CD4-positive, alpha-beta T cell (primary cell): ENCODE measurements at places on chromosomes 16 and 17. TPM values are rescaled to one million over a fixed set of nuclear protein-coding genes. Genes with fewer than 3 reads are reported as not detected.

GRCh38 chr17:34539881-34540280, 39.5 kb upstream of the TMEM132E start:
- H3K27me3 ChIP-seq: peaks cover 3% of the 10 kb centered on the region
- DNase-seq: no peak
- H3K4me3 ChIP-seq: no peak overlapping the region
- no peaks in the 10 kb centered on the region for H3K36me3 ChIP-seq
- H3K4me1 ChIP-seq: no peaks in the 10 kb centered on the region

DNA sequence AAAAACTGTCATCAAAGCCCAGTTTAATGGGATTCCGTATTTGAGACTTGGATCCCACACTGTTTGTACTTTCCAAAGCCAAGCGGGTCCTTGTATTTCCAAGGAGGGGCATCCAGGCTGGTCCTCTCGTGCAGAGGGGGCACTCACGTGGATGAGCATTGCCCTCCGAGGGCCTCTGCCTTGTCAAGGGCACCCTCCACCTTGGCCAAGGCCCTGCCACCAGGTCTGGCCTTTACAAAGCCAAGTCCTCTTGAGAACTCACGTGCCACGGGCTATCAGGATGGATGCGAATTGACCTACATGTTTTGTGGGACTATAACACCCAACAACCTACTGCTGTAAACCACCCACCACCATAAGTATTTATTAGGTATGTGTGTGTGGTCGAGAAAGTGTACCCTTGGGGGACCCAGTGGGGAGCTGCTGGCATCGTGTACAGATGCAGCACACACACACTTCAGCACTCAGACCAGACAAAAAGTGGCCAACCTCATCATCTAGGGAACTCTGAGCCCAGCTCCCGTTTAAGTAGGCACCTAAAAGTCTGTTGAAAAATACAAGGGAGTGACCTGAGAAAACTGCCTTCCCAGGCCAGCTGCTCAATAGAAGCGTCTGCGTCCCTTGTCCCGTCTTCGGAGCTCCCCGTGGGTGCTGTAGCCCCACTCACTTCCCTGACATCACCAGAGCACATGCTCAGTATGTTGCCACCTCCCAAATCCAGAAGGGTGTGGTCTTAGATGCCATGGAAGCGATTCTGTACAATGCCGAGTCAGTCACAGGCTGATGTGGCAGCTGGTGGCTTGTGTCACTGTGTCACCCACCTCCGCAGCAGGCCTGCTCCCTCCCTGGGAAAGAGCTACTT, 12.9 kb downstream of the MAP1LC3B start:
- H3K27me3 ChIP-seq: no peaks in the 10 kb centered on the region
- no peak for DNase-seq
- no peak overlapping the region for H3K4me3 ChIP-seq

- no peaks in the 10 kb centered on the region for H3K36me3 ChIP-seq
- no peak for DNase-seq
- no peaks in the 10 kb centered on the region for H3K4me1 ChIP-seq
- no peak overlapping the region for H3K27ac ChIP-seq
- no peak overlapping the region for H3K4me3 ChIP-seq
These were observed 21.9 kb upstream of the DLX4 start for GRCh38 chr17:49946964-49947584.

DNA sequence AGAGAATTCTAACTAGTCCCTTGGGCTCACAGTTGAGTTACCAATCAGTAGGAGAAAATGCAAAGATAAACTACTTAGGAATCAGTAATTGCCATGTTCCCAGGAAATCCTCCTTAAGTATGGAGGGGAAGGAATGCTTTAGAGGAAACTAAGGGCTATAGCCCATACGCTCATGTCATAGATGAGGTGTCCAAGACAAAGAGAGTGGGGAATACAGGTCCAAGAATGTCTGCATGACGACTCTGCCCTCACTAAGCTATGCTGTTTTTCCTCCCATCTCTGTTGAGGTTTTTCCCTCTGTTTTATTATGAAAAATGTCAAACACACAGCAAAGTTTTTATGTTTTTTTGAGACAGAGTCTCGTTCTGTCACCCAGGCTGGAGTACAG, 16.0 kb downstream of the LDHD start:
- no peak for DNase-seq
- H3K27me3 ChIP-seq: no peaks in the 10 kb centered on the region
- H3K4me3 ChIP-seq: no peak overlapping the region
- no peaks in the 10 kb centered on the region for H3K36me3 ChIP-seq

- DNase-seq: no peak
- H3K36me3 ChIP-seq: peaks cover 9% of the 10 kb centered on the region
- H3K27me3 ChIP-seq: no peaks in the 10 kb centered on the region
- peaks cover 11% of the 10 kb centered on the region for H3K4me1 ChIP-seq
These were observed 16.1 kb upstream of the MTSS2 start for GRCh38 chr16:70701998-70702397.

DNA sequence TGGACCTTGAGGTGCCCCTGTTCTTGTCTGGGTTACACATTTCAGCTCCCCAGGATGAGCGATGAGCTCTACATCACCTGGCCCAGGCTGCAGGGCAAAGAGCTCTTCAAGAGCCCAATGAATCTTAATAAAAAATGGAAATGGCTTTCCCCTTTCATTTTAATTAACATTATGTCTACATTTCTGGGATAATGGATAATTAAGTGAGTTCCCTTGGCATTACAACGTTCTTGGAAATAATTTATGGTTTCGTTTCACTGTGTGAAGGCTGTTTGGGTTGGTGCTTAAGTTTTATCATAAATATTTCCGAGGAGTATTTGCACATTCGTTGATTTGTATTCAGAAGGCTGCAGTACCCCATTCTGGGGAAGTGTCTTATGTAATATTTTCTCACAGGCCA, 678.3 kb upstream of the EEF2KMT start:
- H3K36me3 ChIP-seq: no peaks in the 10 kb centered on the region
- H3K4me3 ChIP-seq: no peak overlapping the region
- H3K27ac ChIP-seq: no peak overlapping the region
- no peak for DNase-seq
- no peaks in the 10 kb centered on the region for H3K4me1 ChIP-seq
- H3K27me3 ChIP-seq: no peaks in the 10 kb centered on the region

DNA sequence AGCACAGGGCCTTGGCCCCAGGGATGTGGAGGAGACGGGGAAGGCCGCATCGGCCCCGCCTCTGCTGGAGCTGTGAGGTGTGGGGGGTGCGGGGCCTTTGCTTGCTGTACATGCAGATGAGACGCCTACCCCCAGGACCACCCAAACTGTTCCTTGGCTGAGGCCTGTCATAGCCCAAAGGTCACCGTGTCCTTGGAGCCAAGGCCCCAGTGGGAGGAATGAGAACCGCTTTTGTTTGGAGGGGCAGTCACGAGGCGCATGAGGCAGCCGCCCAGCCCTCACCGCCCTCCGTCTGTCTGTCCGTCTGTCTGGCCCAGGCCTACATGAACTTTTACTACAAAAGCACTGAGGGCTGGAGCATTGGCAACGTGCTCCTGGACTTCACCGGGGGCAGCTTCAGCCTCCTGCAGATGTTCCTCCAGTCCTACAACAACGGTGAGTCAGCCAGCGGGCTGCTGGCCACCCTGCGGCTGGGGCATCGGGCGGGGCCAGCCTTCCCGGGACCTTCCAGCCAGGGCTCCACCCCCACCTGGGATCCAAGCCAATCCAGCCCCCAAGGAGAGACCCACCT, 8.8 kb downstream of the TAX1BP3 start:
- DNase-seq: no peak
- no peak overlapping the region for H3K27ac ChIP-seq
- H3K4me1 ChIP-seq: no peaks in the 10 kb centered on the region
- H3K27me3 ChIP-seq: no peaks in the 10 kb centered on the region

DNA sequence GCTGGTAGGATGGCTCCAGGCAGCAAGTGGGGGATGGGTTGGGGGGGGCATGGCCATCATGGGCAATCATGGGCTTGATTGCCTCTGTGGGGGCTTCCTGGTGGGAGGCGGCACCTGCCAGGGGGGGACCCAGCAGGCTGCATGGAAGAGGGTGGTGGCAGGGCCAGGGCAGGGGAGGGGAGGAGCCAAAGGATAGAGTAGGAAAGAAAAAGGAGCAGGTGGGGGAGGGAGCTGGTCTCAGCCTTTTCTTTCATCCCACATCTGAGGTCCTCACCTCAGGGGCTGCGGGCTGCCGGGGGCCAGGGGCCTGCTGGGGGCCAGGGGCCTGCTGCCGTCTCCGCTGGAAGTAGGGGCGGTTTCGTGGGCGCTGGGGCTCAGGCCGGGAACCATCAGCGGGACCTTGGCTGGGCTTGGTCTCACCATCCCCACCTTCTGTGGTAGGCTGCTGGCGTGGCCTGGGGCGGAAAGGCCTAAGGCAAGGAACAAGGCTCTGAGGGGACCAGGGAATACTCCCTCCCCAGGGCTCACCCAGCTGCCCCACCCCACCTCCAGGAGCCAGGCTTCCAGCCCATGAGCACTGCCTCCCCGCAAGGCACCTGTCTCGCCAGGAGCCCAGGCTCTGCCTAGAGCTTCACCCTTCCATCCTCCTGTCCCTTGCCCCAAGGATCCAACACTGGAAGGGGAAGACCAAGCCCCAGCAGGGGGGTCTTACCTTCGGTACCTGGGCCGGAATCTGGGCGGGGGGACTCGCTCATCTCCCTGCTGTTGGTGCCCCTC, 5.0 kb downstream of the YBX2 start:
- peaks cover 10% of the 10 kb centered on the region for H3K4me1 ChIP-seq
- H3K36me3 ChIP-seq: no peaks in the 10 kb centered on the region
- DNase-seq: no peak
- H3K27me3 ChIP-seq: peaks cover 11% of the 10 kb centered on the region
- H3K27ac ChIP-seq: no peak overlapping the region
- H3K4me3 ChIP-seq: no peak overlapping the region

DNA sequence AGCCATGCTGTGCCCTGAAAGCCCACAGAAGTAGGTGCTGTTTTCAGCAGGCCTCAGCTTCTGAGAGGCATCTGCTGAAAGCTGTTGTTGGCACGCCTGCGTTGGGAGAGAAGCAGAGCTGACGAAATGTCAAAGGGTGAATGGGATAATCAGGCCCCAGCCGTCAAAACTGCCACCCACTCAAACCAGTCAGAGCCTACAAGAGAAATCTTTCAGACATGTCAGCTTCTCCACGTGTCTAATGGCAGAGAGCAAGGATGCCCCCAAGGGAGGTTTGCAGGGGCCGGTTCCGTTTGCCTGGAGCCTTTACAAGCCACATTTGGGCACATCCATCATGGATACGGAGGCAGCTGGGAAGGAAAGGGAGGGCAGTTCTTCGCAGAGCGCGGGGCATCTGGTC, 568.2 kb upstream of the EEF2KMT start:
- H3K36me3 ChIP-seq: no peaks in the 10 kb centered on the region
- H3K4me3 ChIP-seq: no peak overlapping the region
- H3K27ac ChIP-seq: no peak overlapping the region
- H3K27me3 ChIP-seq: no peaks in the 10 kb centered on the region
- no peak for DNase-seq

- DNase-seq: no peak
- H3K27ac ChIP-seq: no peak overlapping the region
- H3K4me3 ChIP-seq: no peak overlapping the region
- H3K27me3 ChIP-seq: peaks cover 2% of the 10 kb centered on the region
- no peaks in the 10 kb centered on the region for H3K4me1 ChIP-seq
These were observed 477.5 kb upstream of the EEF2KMT start for GRCh38 chr16:5575121-5575520.

Gene GPR179
- not detected for total RNA-seq

Gene B9D1
- total RNA-seq: 0.73 TPM

Gene TBC1D26
- total RNA-seq: not detected

Gene NECAB2
- total RNA-seq: not detected

Gene MYH8
- total RNA-seq: not detected
